Mucosa of descending colon (tissue), 3 donors: ENCODE measurements at places on chromosomes 3 and 15. TPM values are rescaled to one million over a fixed set of nuclear protein-coding genes. Genes with fewer than 3 reads are reported as not detected.

SNX22 gene
- 0.29 TPM for total RNA-seq

TUSC7 gene
- total RNA-seq = not detected

GPR171 gene
- 1.5 TPM for total RNA-seq

IL12A gene
- total RNA-seq = 0.27 TPM
